NCI-H1694 treated with DMSO at 0.1 percent for 48 hours (cell line): ENCODE measurements at places on chromosomes 1 and 21.

DNA sequence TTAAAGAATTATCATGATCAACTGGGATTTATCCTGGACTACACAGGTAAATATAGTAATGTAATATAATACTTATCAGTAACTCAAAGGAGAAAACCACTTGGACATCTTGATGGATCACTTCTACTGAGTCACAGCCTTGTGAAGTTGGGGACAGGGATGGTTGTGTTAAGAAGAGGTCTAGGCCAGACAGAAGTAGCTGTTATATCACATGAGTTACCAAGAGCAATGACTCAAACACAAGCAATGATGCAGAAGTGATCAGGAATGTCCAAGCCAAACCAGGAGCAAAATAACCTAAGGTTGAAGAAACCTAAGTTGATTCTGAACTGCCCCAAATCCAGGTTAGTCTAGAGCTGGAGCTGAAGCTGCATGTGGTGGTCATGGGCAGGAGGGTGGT is 424.5 kb upstream of the DAB1 start:
- DNase-seq = no peak

DNA sequence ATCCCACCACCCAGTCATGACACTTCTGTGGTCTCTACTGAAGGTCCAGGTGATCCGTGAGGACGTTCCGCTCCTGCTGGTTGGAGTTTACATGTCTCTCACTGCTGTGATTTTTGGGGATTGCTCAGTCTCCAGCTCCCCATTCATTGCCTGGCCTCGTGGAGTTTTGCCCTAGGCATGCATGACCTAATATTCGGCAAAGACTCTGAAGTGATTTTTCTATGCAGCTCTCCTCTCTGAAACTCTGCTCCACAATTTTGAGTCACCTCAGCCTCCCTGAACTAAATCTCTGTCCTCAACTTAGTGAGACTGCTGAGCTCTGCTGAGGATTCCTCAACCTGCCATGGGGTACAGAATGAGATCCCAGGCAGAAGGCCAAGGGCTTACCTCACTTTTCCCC is 174.4 kb upstream of the FGGY start:
- DNase-seq = no peak

DNA sequence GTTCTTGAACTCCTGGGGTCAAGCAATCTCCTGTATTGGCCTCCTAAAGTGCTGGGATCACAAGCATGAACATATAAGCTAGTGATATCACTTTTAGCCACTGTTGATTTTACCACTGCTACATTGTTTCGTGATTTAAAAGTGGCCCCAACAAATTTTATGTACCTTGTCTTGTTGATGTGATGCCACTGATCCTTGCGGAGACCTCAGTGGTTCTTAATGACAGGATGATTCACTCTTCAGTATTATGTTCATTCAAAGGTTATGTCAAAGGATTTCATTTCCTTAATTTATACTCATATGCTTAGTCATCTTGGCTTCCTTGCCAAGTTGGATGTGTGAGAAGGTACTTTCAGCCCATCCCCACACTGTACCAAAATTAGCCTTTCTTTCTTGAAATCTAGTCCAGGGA is 12.1 kb downstream of the PRKACB start:
- no peak for DNase-seq

GRCh38 chr1:109040627-109040988 is 1.3 kb downstream of the WDR47 start:
- DNase-seq = no peak

DNA sequence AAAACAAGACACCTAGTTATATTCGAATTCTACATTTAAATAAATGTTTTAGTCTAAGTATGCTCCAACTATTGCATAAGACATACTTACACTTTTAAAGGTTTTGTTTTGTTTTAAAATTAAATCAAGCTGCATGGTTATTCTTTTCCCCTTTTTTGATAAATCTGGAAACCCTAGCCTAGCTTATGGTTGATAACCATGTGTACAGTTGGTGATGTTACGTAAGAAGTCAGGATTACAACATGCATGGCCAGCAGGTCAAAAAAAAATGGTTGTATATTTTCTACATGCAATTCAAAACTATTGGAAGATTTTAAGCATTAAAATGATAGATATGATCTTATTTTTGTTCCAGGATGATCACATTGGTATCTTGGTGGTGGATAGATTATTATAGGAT is 1600.6 kb downstream of the PLA2G4A start:
- no peak for DNase-seq

GRCh38 chr1:39501666-39502065 is 10.2 kb downstream of the BMP8A start:
- no peak for DNase-seq

DNA sequence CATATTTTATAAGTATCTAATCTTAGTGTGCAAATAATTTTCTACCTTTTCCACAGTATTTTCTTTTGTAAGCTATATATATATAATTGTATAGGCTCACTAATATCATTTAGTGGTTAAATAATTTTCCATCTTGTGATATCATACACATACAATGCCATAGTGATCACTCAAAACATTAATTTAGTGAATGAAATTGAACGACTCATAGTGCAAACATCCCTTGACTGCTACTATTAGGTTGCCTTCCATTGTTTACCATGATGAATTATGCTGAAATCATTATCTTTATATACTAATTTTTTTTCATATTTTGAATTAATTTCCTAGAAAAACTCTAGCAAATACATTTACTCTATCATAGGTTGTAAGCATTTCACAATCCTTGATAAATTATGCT is 127.1 kb downstream of the PCNX2 start:
- DNase-seq = no peak

DNA sequence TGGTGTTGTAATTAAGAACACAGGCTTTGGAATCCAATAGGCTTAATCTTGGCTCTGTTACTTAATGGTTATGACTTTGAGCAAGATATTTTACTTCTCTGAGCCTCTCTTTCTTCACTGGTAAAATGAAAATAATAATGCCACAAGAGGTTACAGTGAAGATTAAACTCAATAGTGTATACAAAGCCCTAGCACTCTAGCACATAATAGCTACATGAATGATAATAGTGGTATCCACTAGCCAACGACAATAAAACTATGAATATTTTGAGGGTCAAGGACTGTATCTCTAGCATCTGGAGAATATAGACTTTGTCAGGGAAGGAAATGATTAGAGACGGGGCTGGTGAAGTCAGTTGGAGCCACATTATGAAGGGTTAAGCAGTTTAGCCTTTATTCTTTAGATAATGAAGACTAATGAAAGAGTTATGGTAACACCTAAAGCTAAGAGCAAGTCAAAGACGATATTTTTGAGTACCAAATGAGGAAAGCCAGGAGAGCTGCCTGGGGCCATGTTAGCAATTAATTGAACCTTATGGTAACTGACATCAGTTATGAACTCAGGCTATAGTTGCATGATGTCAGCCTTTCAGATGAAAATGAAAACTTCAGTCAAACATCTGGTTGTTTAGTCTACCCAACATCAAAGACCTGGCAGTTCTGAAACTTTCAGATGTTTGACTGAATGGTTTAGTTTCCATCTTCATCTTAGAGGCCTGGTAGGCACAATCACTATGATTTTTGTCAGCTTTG is 32.8 kb upstream of the RNF11 start:
- no peak for DNase-seq

DNA sequence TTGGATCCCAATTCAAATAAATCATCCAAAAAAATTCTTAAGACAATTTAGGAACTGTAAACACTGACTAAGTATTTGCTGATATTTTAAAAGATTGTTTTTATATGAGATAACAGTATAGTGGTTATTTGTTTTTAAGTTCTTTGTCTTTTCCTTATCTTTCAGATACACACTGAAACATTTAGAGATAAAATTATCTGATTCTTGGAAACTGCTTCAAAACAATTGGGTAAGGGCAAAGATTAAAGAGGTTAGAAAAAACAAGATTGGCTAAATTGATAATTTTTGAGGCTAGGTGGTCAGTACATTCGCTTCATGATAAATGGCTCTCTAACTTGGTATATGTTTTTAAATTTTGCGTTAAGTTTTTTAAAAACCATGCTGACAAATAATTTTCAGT is 117.3 kb downstream of the PSMG1 start:
- DNase-seq = no peak

- no peak for DNase-seq
These were observed 61.9 kb downstream of the HSPA13 start for GRCh38 chr21:14321042-14321441.

DNA sequence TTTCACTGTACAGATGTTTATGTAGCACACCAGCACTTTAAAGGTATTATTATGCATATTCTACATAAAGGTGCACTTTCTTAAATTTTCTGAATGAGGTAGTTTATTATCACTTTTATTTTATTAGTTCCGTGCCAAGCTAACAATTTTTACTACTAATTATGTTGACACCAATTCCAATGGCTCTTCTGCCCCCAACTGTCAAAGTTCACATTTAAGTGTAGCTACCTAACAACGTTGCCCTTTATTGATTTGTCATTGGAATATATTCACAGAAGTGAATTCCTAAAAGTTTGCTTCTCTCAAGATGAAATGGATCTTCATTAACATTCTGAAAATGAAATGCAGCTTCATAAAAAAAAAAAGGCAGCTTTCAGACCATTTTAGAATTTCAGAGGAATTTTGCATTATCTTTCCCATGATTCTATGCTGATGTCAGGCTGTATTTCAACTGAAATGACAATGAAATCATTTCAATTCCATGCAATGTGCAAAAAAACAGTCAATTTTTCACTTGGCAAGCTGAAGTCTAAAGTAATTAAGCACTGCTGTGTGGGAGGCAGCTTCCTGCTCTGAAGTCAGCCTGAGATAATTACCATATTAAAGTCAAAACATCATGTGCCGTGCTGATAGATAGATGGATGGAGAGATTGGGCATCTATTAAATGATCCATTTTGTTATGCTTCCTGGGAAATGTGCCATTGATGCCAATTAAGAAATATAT is 229.2 kb downstream of the TTLL7 start:
- DNase-seq = peak; percentile 70

GRCh38 chr1:4633346-4633745 is 21.1 kb upstream of the AJAP1 start:
- DNase-seq = no peak

DNA sequence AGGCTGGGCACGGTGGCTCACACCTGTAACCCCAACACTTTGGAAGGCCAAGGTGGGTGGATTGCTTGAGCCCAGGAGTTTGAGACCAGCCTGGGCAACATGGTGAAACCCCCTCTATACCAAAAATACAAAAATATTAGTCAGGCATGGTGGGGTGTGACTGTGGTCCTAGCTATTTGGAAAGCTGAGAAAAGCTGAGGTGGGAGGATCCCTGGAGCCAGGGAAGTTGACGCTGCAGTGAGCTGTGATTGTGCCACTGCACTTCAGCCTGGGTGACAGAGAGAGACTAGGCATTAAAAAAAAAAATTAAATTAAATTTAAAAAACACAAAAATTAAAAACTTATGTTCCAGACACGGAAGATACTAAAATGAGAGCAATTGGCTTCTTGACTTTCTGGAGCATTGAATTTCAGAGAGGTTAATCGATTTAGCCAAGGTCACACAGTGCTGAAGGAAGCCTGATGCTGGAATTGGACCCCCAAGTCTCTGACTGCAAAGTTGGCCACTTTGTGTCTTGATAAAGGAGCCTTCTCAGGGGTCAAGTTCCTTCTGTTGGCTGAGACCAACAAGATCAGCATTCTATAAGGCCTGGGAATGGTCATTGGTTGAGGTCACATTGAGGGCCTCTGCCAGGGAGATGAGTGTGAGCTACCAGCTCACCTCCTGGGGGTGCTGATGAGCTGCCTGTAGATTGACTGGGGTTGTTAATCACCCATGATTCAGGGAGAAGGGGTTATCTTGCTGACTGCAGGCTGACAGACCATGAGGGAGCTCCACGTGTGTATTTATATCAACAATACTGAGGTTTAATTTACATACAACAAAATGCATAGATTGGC is 54.3 kb downstream of the RPS6KA1 start:
- no peak for DNase-seq

GRCh38 chr1:210366767-210367166 is 38.1 kb downstream of the HHAT start:
- no peak for DNase-seq

DNA sequence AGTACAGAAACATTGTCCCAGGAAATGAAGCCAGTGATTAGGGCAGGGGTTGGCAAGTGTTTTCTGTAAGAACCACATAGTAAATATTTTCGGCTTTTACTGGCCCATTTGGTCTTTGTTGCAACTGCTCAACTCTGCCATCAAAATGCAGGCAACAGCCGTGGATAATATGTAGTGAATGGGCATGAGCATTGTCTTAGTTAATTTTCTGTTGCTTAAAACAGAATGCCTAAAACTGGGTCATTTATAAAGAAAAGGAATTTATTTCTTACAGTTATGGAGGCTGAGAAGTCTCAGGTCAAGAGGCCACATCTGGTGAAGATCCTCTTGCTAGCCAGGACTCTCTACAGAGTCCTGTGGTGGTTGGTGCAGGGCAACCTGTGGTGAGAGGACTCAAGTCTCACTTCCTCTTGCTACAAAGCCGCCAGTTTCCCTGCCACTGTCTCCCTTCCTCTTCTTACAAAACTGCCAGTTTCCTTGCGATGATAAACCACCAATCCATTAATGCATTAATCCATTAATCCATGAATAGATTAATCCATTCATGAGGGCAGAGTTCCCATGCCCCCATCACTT is 166.4 kb downstream of the PSMG1 start:
- DNase-seq = no peak

GRCh38 chr21:45378258-45378966 is 26.6 kb upstream of the COL18A1 start:
- no peak for DNase-seq

DNA sequence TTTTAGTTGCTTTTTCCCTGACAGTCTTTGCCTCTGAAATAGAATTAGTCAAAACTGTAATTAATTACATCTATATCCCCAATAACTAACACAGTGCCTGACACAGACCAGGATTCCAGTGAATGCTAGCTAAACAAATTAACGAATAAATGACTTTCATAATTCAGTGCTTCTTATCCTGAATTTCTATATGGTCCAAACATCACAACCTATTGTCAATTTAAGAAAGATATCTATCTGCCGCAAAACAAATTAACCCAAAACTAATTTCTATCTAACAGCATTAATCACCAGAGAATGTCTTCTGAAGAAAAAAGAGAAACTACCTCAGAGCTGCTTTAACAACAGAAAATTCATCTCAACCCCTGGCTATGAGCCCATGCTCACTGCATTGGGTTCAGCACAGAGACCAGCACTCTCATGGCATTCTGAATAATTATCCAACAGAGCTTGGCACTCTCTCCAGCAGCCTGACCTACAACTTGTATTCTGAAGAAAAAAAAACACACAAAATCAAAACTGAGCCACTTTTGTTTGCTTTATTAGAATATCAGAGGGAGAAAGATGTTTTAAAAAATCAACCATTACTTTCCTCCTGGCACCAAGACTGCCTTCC is 547.3 kb upstream of the BEND5 start:
- DNase-seq = no peak

DNA sequence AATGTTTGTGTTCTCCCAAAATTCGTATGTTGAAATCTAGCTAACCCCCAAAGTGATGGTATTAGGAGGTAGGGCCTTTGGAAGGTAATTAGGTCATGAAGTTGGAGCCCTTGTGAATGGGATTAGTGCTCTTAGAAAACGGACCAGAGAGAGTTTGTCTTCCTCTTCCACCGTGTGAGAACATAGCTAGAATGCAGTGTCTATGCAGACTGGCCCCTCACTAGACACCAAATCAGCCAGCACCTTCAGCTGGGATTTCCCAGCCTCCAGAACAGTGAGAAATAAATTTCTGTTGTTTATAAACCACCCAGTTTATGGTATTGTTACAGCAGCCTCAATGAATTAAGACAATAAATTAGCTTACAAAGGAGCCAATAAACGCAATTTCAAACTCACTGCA is 58.0 kb downstream of the KIAA0319L start:
- no peak for DNase-seq
